ENCODE measurements at places on chromosomes 12 and 14. TPM values are rescaled to one million over a fixed set of nuclear protein-coding genes. Genes with fewer than 3 reads are reported as not detected.

The GPHB5 gene
- not detected for total RNA-seq

The TAS2R43 gene
- total RNA-seq: 1.8 TPM

The CLEC4C gene
- not detected for total RNA-seq

The CLEC4A gene
- not detected for total RNA-seq

The TAS2R9 gene
- total RNA-seq: not detected

The PMCH gene
- 210 TPM for total RNA-seq

The CATSPERB gene
- total RNA-seq: 0.46 TPM

The B3GNT4 gene
- 1.0 TPM for total RNA-seq

The NKX2-1 gene
- not detected for total RNA-seq

The MYO1H gene
- total RNA-seq: not detected

The TOMM20L gene
- not detected for total RNA-seq

The IAPP gene
- total RNA-seq: not detected

The PTPRB gene
- not detected for total RNA-seq

The TSPAN19 gene
- not detected for total RNA-seq

The C12orf42 gene
- total RNA-seq: not detected
